Stimulated activated CD4-positive, alpha-beta T cell treated with anti-CD3 and anti-CD28 coated beads, Interleukin-1b, Interleukin-23, amount 100 ng/mL, for 1 hour (primary cell): ENCODE measurements at places on chromosomes 12 and 14.

- DNase-seq: no peak
These were observed 2.0 kb downstream of the SYNE3 start for GRCh38 chr14:95514131-95515079.

DNA sequence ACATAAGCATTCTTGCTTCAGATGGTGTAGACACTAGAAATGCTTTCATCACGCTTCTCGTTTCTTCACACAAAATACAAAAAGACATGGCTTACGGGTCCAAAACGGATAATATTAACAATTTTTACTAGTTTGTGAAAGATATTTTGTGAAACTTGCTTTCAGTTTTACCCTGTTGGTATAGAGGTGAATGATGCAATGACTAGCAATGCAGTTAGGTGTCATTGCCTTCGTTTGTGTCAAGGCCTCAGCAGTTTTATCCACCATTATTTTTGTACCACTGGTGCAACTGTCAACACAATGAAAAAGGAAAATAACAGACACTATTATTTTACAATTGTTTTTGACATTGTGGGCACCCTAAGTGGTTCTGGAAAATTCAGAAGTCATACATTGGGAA, 323.0 kb downstream of the FLRT2 start:
- no peak for DNase-seq

GRCh38 chr14:44962334-44963043, 499 bp downstream of the TOGARAM1 start:
- DNase-seq: no peak

DNA sequence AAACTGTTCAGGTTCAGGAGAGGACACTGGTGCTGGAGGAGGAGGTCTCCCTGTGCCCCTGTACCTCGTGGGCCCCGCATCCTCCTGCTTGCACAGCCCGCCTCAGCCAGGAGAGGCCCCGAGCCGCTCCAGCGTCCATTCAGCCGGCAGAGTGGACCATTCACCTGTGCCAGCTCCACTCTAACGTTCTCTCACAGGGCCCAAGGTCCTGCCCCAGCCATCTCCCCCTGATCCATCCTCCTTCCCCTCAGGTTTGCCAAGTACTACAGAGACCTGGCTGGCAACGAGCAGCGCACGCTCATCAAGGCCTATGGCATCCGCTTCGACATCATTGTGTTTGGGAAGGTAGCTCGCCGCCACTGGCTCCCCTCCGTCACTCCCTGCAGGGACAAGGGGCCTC, 22.2 kb downstream of the P2RX4 start:
- DNase-seq: no peak

GRCh38 chr12:574475-575128, 88.6 kb downstream of the NINJ2 start:
- DNase-seq: no peak

DNA sequence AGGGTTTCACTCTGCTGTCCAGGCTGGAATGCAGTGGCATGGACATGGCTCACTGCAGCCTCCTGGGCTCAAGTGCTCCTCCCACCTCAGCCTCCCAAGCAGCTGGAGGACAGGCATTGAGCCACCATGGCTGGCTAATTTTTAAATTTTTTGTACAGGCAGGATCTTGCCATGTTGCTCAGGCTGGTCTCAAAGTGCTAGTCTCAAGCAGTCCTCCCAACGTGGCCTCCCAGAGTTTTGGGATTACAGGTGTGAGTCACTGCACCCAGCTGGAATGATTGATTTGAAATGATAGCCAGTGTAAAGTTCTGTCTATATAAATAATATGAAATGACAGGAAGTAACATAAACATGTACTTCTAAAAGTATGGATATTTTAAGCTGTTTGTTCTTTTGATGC, 172.7 kb downstream of the FUT8 start:
- DNase-seq: no peak

- DNase-seq: no peak
These were observed 93.7 kb downstream of the B4GALNT3 start for GRCh38 chr12:553216-554000.

DNA sequence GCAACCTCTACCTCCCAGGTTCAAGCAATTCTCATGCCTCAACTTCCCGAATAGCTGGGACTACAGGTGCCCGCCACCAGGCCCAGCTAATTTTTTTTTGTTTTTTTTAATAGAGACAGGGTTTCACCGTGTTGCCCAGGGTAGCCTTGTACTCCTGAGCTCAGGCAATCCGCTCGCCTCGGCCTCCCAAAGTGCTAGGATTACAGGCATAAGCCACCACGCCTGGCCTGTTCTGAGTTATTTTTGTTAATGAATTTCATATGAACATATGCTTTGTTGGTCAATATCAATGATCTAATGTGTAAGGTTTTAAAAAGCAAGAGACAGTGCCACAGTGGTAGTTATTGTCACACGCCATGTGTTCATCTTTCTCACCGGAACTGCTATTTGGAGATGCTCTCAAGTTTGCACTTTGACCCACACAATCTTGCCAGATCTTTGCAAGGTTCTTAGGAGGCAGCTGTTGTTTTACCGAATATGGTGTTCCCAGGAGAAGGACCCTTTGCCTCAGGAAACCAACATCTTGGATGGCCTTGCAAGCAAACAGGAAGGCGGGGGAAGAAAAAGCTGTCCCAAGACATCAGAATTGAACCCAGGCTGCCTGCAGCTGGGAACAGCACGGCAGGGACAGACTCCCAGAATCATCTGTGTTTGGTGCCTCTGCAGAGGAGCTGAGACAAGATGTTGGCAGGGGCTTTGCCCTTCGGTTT, 30.0 kb downstream of the GALNT16 start:
- no peak for DNase-seq

GRCh38 chr14:94654071-94654861, 42.1 kb downstream of the SERPINA3 start:
- no peak for DNase-seq

DNA sequence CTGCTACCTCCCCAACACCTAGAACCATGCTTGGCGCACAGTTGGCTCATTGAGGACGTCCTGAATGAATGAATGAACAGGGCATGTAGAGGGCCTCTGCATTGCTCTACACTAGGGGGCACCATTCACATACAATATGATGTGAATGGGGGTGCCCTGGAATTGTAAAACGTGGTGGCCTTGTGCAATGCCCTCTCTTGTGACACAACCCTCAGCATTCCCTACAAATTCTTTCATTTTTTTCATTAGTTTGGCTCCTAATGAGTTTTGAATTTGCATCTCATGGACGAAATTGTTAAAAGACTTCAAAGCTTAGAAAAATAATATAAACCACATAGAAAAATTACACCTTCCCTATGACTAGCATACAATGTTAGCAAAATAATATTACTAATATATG, 2.3 kb upstream of the DIO2 start:
- no peak for DNase-seq

DNA sequence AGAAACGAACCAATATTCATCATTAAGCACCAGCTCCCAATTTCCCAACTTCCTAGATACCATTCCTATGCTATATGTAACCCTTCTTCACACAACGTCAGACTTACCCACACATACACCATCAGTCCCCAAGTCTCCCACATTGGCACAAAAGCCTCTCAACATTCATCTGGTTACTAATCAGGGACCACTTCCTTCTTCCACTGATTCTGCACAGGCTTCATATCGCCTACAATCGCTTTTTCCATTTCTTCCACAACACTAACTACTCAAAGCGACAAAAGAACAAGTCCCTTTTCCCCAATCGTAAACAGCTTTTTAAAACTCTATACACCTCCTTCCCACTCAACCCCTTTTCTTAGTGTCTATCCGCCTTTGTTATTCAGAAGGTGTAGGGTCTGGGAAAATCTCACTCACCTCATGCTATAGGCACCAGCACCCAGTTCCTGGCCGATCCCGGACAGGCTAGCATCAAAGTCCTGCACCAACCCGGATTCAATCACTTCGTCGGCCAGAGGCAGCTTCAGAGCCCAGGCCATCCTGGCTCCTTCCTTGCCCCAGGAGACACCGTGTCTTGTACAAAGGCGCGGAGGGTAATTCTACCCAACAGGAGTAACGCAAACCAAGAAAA, 936 bp downstream of the TFCP2 start:
- no peak for DNase-seq

DNA sequence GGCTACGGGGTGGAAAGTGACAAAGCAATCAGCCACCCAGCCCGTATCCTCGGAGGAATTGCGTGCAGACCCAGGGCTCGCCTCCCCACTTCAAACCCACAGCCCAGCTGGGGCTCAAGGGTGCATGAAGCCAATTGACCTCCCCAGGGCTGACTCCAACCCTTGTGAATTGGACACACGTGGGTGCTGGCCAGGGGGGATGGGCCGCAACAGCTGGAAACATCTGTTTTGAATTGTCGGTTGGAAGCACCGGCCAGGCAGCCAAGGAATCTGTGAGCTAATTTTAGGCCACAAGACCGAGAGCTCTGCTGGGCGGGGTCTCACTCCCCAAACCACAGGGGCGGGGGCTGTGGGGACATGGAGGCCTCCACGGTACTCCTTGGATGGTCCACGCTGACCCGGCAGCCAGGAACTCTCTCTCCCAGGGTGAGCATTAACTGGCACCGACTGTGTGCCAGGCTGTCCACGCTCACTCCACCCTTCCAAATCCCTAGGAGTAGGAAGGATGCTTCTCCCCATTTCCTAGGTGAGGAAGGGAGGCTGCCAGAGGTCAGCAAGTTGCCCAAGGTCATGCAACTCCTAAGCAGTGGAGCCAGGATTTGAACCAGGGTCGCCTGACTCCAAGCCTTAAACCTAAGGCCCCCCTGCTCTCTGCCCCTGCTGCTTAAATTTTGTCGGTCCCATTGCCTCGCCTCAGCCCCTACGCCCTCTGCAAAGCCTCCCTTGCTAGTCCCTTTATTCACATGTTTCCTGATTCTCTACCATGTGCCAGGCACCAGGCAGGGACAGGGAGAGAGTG, 11.9 kb upstream of the TMEM119 start:
- no peak for DNase-seq

DNA sequence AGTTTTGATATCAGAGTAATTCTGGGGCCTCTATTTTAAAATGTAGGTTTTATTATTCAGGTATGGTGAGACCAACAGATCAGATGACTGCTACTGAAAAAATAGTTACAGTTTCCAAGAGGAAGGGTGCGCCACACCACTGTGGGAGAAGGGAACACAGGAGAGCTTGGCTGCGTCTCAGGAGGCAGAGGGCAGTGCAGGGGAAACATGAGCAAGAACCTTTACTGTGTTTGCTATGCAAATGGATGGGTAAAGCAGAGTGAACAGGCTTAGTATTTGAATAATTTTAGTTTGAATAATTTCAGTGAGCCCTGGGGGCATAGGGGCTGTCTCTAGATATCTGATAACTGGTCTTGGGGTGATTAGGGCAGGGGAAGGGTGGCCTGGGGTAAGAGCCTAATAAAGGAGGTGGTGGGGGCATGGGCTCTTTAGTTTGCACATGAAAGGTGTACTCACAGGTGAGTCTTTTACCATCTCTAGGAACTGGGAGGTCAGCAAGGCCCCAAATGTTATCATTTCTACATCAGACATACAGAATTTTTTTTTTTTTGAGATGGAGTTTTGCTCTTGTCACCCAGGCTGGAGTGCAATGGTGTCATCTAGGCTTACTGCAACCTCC, 196.8 kb upstream of the NEDD1 start:
- no peak for DNase-seq

DNA sequence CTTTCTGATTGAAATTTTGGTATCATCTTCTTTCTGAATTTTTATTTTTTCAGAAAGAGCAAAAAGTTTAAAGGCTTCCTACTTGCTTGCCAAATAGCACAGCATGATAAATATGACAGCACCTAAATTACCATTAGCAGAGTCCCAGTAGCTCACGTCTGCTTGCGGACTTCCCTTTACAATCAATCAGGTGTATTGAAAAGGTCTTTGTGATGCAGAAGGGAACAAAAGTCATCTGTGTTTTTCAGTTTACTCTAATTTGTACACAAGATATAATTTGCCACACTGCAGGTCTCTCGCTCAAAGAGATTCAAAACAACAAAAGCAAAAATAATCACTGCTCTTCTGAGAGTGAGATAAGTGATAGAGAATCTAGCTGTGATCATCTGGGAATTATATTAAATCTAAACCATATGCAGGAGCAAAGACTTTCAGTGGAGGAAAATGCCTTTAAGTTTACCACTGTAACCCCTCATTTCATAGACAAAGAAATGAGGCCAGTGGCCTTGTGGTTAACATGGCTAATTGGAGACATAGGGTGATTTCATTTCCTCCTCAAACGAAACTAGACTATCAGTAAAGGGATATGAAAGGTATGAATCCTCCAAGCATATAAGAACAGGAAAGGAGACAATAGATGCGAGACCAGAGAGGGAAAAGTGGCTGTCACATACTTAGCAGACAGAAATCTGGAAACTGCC, 240.8 kb upstream of the TMPO start:
- no peak for DNase-seq

DNA sequence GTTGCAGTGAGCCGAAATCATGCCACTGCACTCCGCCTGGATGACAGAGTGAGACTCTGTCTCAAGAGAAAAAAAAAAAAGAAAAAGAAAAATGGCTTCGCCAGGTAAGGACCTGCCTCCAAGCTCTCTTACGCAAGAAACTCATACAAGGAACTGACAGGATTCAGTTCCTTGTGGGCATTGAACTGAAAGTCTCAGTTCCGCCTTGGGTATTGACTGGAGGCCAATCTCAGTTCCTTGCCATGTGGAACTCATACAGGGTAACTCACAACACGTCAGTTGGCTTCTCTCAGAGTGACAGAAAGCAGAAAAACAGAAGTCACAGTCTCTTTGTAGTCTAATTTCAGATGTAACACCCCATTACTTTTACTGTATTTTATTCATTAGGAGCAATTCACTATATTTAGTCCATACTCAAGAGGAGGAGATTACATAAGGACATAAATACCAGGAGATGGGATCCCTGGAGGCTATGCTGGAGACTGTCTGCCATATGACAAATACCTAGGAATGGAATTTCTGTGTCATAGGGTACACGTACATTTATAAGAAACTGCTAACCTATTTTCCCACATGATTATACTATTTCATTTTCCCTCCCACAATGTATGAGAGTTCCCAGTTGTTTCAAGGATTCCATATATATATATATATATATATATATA, 11.4 kb upstream of the NOPCHAP1 start:
- DNase-seq: no peak

DNA sequence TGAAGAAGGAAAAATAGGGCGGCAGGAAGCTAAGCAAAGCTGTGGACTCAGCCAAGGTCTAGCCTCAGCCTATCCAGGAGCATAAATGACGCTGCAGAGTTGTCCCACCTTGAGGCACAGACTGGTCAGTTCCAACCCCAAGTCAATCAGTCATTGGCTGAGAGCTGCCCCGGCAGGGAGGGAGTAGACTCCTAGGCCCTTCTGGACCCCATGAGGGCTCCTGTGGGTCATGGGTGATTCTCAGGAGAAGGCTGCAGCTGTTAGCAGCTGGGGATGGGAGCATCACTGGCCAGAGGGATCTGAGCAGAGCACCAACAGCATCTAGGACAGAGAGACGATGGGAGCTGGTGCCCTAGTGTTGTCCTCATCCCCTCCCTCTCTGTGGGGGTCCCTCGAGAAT, 51.8 kb upstream of the ESRRB start:
- DNase-seq: no peak

- DNase-seq: no peak
These were observed 6.0 kb upstream of the CALCOCO1 start for GRCh38 chr12:53733051-53733806.

- DNase-seq: no peak
These were observed 53.6 kb downstream of the EIF2S3B start for GRCh38 chr12:10559244-10559643.
